ENCODE measurements at places on chromosomes 6 and 20.

GRCh38 chr6:87945181-87945580, 102.5 kb upstream of the SPACA1 start:
- no peak for DNase-seq

DNA sequence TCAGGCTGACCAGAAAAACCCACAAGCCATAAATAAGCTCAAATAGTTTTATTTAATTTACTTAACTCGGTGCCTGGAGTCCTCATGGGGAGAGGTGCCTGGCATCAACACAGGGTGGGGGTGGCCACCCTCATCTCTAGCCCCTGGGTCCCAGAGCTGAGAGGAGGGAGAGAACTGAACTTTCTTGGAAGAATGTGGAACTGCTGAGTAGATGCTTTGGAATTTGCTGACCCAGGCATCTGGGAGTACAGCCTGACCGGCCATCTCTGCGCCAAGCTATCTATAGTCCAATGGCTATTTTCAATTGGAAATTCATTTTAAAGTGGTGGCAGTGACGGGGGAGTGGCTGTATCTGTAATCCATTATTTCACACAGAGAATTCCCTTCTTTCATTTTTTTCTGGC, 104.8 kb downstream of the CDH26 start:
- DNase-seq: no peak

- DNase-seq: no peak
These were observed 18.7 kb downstream of the DIDO1 start for GRCh38 chr20:62907384-62908317.

DNA sequence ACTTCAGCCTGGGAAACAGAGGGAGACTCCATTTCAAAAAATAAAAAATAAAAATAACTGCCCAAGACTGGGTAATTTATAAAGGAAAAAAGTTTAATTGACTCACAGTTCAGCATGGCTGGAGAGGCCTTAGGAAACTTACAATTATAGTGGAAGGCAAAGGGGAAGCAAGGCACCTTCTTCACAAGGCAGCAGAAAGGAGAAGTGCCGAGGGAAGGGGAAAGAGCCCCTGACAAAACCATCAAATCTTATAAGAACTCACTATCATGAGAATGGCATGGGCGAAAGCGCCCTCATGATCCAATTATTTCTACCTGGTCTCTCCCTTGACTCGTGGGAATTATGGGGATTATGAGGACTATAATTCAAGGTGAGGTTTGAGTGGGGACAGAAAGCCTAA, 95.5 kb upstream of the LGSN start:
- DNase-seq: no peak

DNA sequence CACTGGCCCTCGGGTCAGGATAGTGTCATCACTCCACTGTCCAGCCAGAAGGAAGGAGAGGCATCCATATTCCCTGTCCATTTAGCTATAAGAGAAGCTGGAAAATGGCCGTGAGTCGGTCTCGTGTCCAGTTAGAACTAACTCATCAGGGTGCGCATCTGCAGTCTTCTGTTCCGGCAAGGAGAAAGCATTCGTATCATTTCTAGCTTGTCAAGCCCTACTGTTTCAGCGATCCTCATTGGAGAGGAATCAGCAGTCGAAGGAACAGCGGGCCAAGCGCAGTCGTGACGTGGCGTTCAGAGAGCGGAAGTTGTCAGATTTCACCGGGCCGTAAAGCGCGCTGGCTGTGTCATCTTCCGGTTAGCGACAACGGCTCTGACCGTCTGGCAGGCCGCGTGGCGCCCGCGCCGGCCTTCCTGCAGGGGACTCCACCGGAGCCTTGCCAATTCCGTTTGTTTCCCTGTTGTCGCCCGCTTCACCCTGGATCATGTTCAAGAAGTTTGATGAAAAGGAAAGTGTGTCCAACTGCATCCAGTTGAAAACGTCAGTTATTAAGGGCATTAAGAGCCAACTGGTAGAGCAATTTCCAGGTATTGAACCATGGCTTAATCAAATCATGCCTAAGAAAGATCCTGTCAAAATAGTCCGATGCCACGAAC, 32.9 kb downstream of the HM13 start:
- peak; percentile 46 for DNase-seq
